ENCODE measurements at places on chromosomes 5 and 9.

DNA sequence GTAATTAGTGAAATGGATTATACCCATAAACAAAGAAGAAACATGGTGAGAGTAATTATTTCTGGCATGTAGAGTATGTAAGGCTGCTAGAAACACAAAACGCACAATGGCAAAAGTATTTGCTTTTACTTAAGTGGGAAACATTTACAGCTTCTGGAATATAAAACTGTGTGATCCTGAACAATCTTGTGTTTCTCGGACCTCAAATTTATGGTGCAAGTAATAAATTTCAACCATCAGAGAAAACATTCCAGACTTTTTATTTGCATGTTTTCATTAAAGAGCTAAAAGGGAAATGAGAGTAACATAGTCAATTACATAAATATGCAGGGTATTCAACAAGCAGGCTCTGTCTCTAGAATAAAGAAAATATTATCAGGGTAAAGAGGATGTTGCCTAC, 17.2 kb upstream of the PRR16 start:
- no peak for DNase-seq

DNA sequence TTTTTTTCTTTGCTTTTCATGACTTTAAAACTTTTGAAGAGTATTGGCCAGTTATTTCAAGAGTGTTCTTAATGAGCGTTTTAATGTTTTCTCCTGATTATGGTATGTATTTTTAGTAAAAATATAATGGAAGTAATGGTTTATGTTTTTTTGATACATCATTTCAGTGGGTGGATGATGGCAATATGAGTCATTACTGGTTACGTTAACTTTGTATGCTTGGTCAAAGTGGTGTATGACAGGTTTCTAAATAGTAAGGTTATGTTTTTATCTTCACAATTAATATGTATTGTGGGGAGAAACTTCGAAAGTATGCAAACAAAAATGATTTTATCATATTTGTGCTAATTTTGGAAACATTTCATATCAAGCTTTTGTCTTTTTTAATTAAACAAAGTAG, 176.7 kb upstream of the PRDM9 start:
- no peak for DNase-seq

DNA sequence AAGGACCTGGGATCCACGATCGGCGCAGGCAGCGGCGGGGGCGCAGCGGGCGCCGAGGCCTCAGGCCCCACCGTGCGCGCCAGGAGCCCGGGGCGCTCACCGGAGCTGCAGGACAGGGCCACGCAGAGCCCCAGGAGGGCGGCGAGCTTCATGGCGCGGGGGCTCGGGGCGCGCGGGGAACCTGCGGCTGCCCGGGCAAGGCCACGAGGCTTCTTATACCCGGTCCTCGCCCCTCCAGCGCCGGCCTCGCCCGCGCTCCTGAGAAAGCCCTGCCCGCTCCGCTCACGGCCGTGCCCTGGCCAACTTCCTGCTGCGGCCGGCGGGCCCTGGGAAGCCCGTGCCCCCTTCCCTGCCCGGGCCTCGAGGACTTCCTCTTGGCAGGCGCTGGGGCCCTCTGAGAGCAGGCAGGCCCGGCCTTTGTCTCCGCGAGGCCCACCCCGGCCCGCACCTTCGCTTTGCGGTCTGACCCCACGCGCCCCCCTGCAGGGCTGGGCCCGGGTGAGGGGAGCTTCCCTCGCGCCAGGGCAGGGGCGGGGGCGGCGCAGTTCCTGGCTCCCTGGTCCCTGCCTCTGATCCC, at the start of gene SCGB3A1:
TSS of gene SCGB3A1 (minus strand) at position 189 of the 577 bp plus-strand sequence. CDS start at position 152, 37 bp downstream.
- no peak for DNase-seq

DNA sequence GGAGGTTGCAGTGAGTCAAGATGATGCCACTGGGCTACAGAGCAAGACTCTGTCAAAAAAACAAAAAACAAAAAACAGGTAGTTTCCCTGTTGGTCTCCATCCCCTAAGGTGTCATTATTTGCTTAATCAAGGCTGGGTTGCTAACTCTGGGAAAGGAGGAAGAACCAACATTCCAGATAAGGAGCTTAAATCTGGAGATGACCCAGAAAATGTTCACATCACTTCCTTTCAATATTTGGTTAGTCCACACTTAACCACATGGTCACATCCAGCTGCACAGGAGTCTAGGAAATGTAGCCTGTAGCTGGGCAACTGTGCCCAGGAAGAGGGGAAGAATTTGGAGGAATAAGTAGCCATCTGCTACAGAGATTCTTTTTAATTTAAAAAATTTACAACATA, 25.9 kb upstream of the MEGF9 start:
- DNase-seq: no peak

- DNase-seq: no peak
These were observed 300.8 kb upstream of the PANK3 start for GRCh38 chr5:168879929-168880328.

DNA sequence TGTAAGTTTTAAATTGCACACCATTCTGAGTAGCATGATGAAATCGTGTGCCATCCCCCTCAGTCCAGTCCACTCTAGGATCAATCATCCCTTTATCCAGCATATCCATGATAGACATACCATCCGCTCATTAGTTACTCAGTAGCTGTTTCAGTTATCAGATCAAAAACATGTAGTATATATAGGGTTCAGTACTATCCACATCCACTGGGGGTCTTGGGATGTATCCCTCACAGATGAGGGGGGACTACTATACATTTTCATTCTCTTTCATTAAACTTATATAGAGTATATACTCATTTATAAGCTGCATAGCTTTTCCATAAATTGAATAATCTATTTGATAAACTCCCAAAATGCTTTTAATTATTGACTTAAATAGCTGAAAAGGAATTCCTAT, 67.6 kb downstream of the MEIKIN start:
- DNase-seq: no peak

- DNase-seq: no peak
These were observed 1.3 kb downstream of the ATP6V1G1 start for GRCh38 chr9:114588651-114589526.

- no peak for DNase-seq
These were observed 1084.0 kb upstream of the CDH18 start for GRCh38 chr5:21071986-21072385.

GRCh38 chr5:137688210-137688840, 47.6 kb downstream of the KLHL3 start:
- no peak for DNase-seq

GRCh38 chr9:69121155-69122081, 52.7 kb upstream of the TJP2 start:
- no peak for DNase-seq

DNA sequence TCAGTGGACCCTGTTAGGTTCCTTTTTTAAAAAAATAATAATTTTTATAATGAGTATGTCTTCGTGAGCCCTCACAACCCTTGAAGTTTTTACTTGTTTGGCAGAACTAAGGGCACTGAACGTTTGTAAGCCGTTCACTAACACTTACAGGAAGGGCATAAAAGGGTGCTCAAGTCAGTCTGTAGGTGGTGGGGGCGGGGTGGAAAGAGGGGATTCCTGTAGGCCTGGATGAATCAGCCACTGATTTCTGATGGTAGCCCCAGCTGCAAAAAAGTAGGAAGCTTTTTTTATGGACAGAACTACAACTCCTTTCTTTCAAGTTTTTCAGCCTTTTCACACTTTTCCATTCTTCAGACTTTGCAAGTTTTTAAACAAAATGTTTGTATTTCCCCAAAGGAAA, 35.8 kb downstream of the PIK3R1 start:
- no peak for DNase-seq

DNA sequence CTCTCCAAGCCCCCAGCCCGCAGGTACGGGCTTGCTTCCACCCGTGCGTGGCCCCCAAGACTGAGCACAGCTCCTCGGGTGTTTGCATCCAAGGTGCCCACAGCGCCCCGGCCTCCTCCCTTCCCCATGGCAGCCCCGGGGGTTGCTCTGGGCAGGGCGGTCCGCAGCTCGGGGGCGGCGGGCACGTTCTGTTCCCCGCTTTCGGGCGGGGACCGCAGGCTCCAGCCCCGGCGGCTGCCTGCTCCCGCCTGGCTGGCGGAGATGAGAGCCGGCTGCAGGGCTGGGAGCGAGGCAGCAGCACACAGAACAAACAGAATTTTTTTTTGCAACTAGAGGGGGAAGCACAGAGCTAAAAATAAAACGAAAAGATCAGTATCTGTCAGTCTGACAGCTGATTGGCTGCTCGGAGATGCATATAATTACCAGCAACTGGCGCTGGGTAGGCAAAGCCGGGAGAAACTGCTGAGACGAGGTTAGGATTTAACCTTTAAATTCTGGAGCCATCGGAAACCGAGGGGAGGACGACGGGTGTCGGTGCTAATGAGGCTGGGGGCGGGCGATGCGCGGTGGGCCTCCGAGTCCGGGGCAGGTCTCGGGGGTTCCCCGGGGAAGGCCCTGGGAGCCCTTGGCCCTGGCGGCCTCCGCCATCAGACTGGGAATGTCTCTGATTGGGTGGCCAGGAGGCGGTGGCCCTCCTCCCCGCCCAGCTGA, 142.7 kb upstream of the IER5L start:
- DNase-seq: no peak

GRCh38 chr5:169216866-169217265, 84.1 kb downstream of the SLIT3 start:
- no peak for DNase-seq

DNA sequence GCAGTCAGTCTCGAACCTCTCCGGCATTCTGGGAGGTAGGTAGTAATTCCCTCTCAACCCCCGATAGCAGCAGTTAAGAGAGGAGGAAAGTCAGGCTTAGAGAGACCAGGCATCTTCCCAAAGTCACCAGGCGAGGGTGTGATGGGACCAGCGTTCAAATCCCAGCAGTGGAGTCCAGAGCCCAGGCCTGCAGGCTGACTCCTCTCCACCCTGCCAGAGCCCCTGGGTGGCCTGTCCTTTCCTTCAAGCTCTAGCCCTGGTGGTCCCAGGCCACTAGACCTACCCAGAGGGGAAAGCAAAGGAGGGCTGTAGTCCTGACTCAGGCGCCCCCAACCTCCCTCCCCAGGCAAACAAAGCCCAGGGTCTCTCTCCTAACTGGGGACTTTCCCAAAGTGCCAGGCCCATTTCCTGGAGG, 4.2 kb upstream of the NR5A1 start:
- DNase-seq: no peak

DNA sequence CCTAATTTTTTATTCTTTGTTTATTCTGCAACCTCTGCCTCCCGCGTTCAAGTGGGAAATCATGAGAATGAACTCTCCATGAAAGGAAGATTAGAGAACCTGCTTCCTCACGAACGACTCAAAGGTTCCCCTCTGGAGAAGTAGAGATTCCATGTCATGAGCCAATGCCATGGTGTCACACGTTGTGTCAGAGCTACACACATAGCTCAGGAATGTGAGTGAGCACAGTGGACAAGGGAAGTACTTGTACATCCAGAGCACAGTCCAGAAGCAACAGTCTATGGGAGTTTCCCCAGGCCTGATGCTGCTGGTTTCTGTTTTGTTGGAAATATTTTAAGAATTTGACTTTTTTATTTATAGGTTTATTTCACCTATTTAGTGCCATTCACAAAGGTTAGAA, 26.8 kb upstream of the PPP2CA start:
- no peak for DNase-seq

DNA sequence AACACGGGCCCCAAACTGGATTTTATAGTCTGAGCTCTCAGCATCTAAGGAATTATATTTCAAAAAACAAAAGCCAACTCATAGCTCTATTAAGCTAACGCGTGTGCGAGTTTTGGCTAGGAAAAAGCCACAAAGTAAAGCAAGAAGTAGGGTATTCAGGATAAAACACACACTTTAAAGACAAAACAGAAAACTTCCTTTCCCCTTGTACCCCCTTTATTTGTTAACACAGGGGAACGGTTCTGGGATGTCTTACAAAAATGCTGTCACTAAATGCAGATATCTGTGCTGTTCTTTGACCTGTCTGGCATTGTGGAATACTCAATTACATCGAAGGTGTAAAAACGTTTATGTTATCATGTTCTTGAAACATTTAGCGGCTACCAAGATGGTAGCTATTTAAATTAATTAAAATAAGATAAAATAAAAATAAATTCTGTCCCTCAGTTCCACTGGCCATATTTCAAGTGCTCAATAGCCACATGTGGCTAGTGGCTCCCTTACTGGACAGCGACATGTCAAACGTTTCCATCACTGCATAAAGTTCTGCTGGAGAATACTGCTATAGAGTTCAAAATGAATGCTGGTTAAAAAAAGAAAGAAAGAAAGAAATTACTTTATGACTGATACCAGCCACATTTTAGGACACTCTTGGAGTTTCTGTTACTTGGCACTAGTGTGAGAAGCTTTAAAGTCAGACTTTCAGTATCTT, 7.2 kb upstream of the MEF2C start:
- DNase-seq: no peak

GRCh38 chr9:69549310-69550202, 122.6 kb downstream of the APBA1 start:
- no peak for DNase-seq

GRCh38 chr5:1908931-1909330, 26.2 kb upstream of the IRX4 start:
- no peak for DNase-seq

DNA sequence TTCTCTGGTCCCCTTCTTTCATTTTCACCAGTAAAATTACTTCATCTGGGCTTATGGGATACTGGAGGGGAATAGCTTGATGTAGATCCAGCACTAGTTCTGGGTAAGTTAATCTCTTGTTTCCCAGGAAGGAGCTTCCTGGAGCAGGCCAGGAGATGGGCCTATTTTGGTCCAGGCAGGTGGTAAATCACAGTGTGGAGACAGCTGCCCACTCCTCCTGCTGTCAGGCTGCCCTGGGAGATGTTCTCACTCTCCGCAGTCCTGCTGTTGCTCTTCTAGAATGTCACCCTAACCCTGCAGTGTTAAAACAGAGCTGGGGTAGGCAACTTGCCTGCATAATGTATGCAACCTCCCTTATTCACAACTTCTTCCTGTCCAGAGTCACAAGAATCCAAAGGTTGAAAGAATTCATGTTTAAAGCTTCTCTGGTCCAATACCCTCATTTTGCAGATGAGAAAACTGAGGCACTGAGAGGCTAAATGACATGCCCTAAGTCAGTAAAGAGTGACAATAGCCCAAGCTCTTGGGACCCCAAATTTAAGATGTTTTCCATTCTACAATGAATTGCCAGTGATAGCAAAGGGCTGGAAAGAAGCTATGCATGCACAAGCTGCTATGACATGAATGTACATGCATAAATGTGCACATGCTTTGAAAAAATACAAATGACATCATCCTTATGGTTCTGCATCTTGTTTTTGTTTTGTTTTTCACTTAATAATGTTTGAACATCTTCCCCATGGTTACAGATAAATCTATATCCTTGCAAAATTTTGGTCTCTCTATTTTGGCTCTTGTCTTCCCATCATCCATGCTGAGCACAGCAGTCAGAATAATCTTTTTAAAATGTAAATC, 71.8 kb upstream of the ADRA1B start:
- no peak for DNase-seq

DNA sequence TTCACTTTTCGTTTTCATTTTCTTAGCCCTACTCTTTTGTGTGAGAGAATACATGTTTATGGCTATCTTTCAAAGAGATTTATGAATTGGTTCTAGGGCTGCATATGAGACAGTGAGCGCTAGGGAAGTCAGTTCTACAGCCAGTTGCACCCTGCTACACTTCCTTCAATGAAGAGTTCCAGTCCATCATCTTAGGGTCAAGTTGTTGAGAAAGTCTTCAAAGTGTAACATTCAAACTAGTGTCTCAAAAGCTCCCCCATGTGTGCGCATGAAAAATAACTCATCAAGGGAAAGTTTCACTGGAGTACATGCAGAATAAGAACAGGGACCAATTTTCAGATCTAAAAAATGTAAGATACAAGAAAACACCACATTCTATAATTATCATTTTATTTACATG, 317.2 kb downstream of the DEPDC1B start:
- DNase-seq: no peak

GRCh38 chr5:38535248-38535750, 21.1 kb downstream of the LIFR start:
- DNase-seq: no peak
